ENCODE measurements at places on chromosomes 7 and 10.

GRCh38 chr10:91284486-91285090 lies 64.1 kb downstream of the PCGF5 start:
- DNase-seq, result no peak

- DNase-seq, result no peak
Observed at GRCh38 chr10:6838118-6838517, 258.0 kb upstream of the PRKCQ start.

DNA sequence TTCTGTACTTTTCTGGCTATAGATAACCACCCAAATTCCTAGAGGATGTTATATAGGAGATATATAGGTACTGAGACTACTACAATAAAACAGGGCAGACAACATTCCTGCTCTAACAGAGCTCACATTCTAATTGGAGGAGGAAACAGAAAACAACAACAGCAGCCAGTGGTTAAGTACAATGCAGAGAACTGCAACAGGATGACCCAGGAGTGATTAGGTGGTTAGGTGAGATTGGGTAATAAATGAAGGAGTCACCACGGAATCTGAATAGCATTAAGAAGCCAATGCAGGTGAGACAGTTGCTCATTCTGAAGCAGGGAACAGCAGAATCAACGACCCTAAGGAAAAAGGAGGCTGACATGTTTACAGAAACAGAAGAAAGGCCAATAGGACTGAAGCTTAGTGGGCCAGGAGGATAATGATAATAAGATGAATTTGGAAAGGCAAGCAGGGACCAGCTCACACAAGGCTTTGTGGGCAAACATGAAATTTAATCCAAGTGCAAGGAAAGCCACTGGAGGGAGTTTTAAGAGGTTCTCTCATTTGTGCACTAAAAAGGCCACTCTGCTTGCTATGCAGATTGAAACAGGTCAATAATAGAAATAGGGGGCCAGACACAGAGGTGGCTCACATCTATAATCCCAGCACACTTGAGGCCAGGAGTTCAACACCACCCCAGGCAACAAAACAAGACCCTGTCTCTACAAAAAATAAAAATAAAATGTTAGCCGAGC lies 16.9 kb upstream of the REEP3 start:
- DNase-seq, result no peak

DNA sequence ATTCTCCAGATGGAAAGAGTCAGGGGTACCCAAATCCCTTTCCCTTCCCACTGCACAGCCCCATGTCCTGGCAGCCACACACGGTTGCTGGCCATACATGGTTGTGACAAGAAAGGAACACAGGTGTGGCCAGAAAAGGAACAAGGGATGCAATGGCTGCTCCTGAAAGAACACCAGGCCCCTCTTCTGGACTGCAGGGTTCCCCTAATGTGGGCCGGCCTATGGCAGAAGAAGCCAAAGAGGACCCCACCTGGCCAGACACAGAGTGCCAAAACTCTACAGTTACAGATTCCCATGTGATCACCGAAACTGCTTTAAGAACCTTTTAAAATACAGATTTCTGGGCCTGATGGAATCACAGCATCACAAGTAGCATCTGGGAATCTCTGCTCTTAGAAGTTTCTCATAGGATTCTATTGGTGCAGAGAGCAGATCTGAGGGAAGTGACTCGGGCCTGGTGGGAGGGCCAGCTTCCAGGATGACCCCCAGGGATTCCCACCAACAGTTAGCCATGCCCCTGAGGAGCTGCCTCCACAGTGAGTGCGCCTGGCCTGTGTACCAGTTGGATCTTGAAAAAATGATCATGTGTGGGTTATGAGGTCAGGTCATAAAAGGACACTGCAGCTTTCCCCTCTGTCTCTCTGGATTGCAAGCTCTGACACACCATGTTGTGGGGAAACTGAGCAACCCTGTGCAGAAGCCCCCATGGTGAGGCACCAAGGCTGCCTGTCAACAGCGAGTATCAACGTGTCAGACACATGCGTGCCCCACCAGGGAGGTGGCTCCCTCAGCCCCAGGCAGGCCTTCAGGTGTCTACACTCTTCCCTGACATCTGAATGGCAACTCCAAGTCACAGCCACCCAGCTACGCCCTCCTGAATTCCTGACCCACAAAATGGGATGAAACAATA lies 89.6 kb upstream of the LANCL2 start:
- DNase-seq, result no peak

GRCh38 chr10:69731698-69732097 lies 70.0 kb upstream of the COL13A1 start:
- no peak for DNase-seq

- no peak for DNase-seq
Observed at GRCh38 chr7:135248546-135248945, 14.9 kb downstream of the STRA8 start.

DNA sequence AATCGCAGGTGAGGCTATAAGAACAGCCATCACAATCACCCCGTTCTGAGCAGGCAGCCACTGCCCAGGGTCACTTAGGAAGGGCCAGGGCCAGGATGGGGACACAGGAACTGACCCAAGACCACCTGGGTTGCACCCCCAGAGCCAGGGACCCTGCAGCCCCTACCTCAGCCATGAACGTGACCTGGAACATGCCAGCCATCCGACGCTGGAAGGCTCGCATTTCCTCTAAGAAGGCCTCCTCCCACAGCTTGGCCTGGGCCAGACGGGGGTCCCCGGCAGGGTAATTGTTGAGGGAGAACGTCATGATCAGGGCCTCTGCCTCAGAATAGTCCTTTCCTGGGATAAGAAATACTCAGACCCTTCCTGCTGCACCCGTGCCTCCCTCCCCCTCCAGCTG lies 5.0 kb downstream of the NPC1L1 start:
- DNase-seq, result no peak

GRCh38 chr10:72356115-72356514 lies 1.4 kb upstream of the DNAJB12 start:
- no peak for DNase-seq

GRCh38 chr10:3057946-3058345 lies 9.4 kb upstream of the PFKP start:
- DNase-seq, result no peak

DNA sequence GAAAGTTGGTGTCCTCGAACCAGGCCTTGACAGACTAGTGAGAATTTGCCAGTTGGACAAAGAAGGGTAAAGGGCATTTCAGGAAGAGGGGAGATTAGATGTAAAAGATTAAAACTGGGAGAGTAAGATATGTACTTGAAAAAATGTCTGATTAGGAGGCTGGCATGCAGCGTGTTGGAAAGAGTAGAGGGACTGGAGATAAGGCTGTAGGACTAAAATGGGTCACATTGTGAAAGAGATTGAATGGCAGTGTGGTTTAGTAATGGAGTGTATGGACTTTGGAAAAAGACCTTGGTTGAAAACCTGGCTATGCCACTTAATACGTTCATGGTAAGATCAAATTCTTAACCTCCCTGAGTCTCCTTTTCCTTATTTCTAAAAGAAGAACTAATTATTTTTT lies 14.1 kb downstream of the CREM start:
- no peak for DNase-seq

- no peak for DNase-seq
Observed at GRCh38 chr7:150879345-150879744, 27.0 kb downstream of the AOC1 start.

DNA sequence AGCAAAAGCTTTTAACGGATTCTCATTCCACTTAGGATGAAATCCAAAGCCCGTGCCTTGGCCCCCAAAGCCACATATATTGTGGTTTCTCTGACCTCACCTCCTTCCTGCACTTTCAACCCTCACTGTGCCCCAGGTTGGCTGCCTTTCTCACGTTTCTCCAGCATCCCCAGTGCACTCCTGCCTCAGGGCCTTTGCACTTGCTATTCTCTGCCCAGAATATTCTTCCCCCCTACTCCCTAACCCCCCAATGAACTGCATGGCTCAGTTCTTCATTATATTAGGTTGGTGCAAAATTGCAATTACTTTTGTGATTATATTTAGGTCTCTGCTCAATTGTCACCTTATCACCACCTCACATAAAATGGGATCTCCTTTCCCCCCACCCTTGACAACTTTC lies 34.2 kb downstream of the MYOF start:
- no peak for DNase-seq

GRCh38 chr10:83346266-83346910 lies 792.9 kb upstream of the GHITM start:
- no peak for DNase-seq

DNA sequence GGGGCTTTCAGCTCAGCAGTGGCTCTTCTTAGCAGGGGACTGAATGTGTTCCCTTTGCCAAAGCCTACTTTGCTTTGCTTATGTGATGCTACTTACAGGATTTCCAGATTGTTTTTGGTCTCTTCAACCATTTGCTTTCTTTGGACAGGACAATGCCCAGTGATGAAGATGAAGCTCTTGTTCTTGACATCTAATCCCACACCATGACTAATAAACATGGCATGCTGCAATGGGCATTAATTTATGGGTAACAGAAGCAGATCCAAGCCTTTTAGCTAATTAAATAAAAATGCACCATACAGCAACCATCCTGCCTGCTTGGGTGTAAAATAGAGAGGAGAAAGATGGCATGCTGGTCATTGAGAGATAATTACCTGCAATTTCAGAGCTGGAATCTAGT lies 175.5 kb upstream of the ITGB1 start:
- no peak for DNase-seq

DNA sequence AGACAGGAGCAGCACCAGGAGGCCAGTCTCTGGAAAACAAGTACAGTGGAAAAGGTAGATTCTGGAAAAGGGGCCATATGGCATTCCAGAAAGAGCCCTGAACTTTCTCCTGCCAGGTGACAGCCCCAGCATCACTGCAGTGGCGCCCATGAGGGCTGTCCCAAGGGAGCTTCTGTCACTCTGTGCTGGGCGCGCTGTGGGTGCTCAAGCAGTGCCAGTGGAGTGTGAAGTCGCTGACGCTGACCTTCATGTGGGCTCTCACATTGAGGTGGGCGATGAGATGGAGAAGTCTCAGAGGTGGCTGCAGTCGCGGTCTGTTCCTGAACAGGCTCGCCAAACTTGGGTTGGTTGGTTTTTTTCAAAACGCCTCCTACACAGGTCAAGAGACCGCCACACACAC lies 38.2 kb downstream of the FKBP6 start:
- no peak for DNase-seq

GRCh38 chr10:21076381-21076780 lies 179.3 kb upstream of the NEBL start:
- DNase-seq, result no peak

GRCh38 chr7:94710256-94710655 lies 54.3 kb upstream of the SGCE start:
- DNase-seq, result no peak

GRCh38 chr7:90736968-90737939 lies 141.1 kb downstream of the CDK14 start:
- no peak for DNase-seq

DNA sequence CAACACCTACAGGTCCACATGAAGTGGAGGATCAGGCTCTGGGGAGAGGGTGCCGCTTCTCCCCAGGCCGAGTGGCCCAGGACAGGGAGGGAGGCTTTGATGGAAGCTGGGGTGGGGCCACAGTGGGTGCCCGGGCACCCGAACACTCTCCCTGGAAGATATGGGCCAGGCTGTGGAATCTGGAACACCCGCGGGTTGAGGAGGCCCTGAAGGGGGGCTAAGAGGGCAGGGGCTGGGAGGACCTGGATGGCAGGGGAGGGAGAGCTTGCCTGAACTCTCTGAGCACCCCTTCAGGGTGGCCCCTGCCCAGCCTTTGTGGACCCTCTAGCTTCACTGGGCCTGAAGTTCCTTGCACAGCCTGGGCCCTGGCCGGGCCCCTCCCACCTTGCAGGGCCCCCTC lies 4.5 kb upstream of the NKX6-2 start:
- DNase-seq, result no peak

GRCh38 chr7:16698200-16698905 lies 52.4 kb downstream of the BZW2 start:
- no peak for DNase-seq

DNA sequence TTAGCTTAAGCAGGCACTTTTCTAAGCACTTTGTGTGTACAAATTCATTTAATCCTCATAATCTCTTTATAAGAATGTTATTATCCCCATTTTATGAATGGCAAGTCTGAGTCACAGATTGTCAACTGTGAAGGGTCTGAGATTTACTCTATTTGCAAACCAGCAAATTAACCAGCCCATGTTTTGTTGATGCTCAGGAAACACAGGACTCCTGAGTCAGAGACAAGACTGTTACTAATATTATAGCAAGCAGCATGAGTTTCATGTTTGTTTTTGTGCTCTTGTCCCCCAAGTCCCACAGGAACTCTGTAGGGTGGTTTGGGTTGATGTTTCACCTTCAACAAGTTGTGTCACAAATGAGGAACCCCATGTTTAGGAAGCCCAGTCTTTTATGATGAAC lies 182.0 kb upstream of the PPP1R3A start:
- no peak for DNase-seq

GRCh38 chr7:38731215-38731614 lies 100.0 kb upstream of the AMPH start:
- DNase-seq, result no peak

- no peak for DNase-seq
Observed at GRCh38 chr7:137480824-137481365, 137.4 kb upstream of the PTN start.

GRCh38 chr7:42902331-42902730 lies 9.5 kb downstream of the C7orf25 start:
- DNase-seq, result no peak

- DNase-seq, result no peak
Observed at GRCh38 chr7:102012941-102013461, 195.6 kb downstream of the CUX1 start.

DNA sequence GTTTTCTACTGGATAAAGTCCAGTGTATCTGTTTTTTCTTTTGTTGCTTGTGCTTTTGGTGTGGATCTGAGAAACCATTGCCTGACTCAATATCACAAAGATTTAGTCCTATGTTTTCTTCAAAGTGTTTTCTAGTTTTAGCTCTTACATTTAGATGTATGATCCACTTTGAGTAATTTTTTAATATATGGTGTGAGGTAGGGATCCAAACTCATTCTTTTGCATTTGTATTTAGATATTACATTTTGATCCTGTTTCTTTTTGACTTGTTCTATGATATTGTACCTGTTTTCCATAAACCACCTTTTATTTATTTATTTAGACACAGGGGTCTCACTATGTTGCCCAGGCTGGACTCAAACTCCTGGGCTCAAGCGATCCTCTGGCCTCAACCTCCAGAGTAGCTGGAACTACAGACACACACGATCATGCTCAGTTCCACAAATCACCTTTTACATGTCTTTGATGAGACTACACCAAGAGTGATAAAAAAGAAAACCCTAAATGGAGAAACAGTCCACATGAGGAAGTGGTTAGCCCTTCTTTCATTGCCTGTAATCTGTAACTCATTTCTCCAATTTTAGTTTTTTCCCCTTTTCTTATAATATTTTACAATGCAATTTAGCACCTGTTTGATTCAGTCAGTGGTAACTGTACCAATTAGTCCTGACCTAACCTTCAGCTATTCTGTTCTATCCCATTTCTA lies 86.0 kb downstream of the SLC37A3 start:
- no peak for DNase-seq

DNA sequence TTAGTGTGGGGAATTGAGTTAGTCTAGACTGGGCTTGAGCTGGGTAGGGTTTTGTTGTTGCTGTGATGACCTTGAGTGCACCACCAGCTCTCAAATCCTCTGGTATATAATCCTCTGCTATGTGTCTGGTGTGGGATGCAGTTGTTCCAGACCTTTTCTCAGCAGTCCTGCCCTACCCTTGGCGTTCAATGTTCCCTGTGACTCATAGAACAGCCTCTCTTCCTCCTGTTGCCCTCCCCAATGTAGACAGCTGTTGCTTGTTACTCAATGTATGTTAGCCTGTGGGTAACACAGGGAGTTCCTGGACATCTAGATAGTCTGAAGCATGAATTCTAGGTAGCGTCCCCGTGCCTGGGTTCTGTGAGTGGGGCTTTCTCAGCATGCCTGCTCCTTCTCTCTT lies 19.8 kb downstream of the ACBD7 start:
- DNase-seq, result no peak
